GF-D8 (cell line): ENCODE measurements at places on chromosomes 11 and 22.

DNA sequence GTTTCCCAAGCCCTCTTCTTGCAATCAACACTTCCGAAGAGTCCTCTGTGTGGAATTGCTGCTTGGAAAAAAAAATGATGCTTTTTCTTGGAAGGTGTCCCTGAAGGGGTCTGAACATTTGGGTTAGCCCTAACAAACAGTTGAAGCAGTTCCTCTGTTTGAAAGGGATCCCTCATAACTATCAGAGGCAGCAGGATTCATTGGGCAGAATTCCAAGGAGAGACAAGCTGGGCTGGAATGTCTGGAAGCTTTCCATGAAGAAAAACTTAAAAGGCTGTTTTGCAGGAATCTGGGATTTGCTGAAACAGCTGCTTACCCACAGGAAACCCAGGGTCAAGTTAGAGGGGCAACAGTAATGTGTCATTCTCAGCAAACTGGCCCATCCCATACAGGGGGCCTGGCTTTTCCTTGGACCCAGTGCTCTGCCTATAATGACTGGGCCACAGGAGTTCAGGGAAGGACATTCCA, 3.1 kb downstream of the CSNK2A3 start:
- DNase-seq: no peak

GRCh38 chr11:127110542-127110941, 110.0 kb upstream of the KIRREL3 start:
- DNase-seq: peak; percentile 50

GRCh38 chr11:15878756-15879155, 477.6 kb downstream of the SOX6 start:
- DNase-seq: no peak

- DNase-seq: no peak
Measured at GRCh38 chr22:17910561-17911311, 113.6 kb downstream of the MICAL3 start.

DNA sequence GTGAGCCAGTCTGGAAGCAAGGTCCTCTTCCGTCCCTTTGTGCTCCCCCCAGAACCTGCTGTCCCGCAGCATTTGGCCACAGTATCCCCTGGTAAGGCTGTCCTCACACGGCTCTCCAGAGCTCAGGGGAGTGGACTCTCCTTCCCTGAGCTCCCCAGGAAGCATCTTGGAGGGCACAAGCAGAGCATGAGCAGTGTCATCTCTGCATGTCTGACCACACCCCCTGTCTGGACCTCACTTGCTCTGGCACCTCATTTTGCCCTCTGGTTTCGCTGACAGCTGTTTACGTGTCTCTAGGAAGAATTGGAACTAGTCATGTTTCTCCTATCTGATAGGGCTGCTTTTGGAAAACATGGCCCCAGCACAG, 15.5 kb downstream of the DCPS start:
- no peak for DNase-seq

DNA sequence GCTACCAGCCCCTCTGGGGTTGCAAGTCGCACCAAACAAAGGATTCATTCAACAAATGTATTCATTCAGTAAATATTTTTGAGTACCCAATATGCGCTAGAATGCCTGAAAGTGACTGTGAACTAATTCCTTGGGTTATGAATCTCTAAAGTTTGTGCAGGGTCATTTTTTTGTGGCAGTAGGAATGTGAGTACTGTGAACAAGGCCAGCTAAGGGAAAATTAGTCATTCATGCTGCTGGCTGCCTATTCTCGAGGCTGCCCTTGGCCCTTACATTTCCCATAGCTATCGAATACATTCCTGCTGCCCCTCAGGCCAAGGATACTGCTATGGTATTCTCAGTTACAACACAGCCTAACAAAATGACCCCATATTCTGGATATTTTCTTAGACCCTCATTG, 141.6 kb downstream of the TRPC6 start:
- no peak for DNase-seq

- DNase-seq: no peak
Measured at GRCh38 chr22:49574205-49574880, 253.3 kb downstream of the BRD1 start.

DNA sequence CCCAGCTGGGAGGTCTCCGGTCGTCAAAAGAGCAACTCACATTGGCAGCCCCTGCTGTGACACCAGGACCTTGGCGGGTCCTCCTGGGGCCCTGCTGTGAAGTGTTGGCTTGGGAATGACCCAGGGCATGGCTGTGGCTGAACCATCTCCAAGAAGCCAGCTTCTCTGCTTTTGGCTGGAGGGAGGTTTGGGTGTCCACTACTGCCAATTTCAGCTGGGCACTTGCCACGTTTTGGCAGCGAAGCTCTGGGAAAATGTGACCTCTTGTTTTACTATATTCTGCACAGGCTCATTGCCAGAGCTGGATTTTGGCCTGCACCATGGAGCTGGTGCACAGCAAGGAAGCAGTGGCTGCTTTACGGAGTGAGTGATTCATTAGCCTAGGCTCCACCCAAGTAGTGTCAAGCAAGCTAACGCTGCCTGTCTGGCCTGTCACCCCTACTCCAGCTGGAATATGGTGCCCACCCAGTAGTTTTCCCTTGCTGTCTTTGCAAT, 24.3 kb upstream of the SMCO4 start:
- no peak for DNase-seq
